ENCODE measurements at places on chromosomes 2 and 18.

GRCh38 chr2:119760956-119761275 is 1.2 kb downstream of the PTPN4 start:
- DNase-seq: no peak

GRCh38 chr18:505483-506122 is 5.1 kb upstream of the COLEC12 start:
- DNase-seq: no peak

GRCh38 chr2:241559323-241560161 is 997 bp downstream of the BOK start:
- peak; percentile 83 for DNase-seq

DNA sequence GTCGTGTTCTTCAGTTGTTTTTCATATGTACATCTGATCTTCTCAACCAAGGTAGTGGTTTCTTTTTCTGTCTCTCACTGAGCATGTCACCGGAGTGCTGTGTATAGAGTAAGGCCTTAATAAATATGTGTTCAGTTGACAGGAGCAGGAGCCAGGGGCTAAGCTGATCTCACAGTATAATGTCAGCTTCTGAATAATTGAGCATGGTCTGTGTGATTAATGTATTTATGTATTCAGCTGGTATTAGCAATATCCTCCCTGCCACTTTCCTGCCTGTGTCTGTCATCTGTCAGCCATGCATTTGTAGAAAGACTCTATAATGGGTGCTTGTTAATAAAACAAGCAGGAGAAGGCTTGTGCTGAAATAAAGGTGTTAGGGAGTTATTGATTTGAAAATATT is 198.9 kb downstream of the ADCYAP1 start:
- no peak for DNase-seq

- no peak for DNase-seq
These were observed 413.6 kb upstream of the TCF4 start for GRCh38 chr18:56001576-56001975.

DNA sequence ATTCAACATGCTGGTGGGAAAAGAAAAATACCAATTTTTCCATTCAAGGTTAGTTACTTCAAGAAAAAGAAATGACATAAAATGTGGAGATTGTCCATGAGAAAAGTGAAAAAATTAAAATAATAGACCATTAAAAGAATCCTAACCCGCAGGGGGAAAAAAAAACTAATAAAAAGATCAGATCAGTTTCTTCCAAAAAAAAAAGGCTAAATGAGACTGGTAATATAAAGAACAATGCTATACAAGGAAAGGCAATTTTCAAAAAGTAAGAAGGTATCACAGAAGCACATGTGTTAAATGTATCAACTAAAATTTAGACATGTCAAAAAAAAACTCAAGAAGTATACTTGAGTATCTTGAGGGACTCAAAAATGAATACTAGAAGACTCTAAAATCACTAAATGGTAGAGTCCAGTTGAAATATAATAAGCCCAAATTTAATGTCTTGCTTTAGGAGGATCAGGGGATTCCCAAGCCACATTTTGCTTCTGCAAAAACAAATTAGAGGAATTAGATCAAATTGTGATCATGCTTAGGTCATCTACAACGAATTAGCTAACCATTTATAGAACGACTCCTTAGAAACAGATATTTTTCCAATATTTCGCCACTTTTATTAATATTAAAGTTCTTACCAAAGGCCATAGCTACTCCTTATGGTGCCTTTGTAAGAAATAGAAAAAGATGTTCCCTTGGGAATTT is 35.8 kb upstream of the GLS start:
- DNase-seq: no peak

GRCh38 chr18:40431071-40431985 is 1523.7 kb upstream of the PIK3C3 start:
- DNase-seq: no peak

- DNase-seq: no peak
These were observed 10.4 kb downstream of the MAB21L4 start for GRCh38 chr2:240885566-240885965.

DNA sequence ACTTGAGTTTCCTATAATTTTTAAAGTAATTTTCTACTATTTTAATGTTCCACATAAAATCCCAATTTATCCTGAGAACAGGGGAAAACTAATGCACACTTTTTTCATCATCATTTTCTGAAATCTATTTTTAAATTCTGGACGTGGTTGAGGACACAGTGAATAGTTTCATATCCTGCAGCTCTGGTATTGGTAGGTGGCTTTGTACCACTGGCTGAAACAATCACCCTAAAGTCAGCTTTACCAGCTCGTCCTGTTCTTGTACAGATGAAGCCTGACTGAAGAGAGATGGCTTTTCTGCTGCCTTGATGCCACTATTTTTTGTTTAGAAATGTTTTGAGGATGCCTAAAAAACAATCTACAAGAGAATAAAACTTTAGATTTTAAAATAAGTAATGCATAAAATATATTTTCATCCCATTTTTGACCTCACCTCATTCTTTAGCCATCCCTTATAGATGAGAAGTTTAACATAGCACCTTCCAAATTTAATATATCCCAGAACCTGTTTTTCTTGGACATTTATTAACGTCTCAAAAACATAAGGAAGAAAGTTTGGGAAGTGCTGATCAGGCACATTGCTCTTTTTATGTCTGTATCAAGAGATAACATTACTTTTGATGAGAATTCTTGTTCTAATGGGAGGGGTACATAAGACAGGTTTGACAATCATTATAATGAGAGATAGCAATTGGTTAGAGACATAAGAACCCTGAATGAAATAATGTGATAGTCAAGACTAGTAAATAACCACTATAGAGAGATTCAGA is 80.9 kb downstream of the GALNT1 start:
- DNase-seq: no peak

GRCh38 chr18:48877941-48878340 is 72.8 kb downstream of the SMAD7 start:
- no peak for DNase-seq

DNA sequence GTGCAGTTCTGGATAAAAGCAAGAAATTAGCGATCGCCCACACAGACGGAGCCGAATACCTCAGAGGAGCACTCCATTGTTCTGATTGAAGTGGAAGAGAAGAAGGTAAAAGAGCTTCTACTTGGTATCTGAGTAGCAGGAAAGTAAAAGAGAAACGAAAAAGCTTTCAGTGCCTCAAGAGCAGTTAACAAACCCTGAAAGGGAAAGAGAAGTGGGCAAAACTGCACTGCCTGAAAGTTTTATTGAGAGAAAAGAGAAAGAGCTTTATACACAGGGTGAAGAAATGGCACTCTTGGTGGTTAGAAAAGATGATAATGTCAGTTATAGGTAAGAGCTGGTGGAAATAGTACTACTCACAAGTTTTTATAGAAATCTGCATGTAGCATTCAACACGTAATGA is 192.8 kb downstream of the CDCA7 start:
- DNase-seq: no peak

DNA sequence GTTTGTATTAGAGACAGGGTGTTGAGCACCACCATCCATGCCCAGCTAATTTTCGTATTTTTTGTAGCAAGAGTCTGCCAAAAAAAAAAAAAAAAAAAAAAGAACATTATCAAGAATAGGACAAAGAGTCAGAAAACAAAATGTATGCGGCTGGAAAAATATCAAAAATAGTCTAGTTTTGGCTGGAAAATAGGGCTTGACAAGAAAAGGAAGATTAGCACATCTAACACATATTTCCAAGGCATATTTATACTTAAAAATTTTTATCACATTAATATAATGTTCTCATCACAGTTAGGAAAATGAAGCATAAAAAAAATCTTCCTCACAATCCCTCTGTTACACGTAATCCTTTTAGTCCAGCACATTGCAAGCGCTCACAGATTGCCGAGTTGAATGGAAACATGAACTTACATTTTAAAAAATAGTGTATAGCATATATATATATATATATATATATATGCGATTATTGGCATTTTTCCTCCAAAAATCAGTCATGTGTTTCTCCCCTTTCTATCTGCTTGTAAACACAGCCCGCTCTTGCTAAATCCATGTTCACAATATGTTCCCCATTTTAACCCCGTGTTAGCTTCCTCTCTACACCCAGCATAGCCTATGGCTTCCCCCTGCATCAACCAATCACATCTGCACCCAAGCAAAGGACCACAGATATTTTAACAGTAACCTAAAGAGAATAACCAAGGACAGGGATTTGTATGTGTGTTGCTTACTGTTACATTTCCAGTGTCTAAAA is 183.0 kb downstream of the AFF3 start:
- no peak for DNase-seq

DNA sequence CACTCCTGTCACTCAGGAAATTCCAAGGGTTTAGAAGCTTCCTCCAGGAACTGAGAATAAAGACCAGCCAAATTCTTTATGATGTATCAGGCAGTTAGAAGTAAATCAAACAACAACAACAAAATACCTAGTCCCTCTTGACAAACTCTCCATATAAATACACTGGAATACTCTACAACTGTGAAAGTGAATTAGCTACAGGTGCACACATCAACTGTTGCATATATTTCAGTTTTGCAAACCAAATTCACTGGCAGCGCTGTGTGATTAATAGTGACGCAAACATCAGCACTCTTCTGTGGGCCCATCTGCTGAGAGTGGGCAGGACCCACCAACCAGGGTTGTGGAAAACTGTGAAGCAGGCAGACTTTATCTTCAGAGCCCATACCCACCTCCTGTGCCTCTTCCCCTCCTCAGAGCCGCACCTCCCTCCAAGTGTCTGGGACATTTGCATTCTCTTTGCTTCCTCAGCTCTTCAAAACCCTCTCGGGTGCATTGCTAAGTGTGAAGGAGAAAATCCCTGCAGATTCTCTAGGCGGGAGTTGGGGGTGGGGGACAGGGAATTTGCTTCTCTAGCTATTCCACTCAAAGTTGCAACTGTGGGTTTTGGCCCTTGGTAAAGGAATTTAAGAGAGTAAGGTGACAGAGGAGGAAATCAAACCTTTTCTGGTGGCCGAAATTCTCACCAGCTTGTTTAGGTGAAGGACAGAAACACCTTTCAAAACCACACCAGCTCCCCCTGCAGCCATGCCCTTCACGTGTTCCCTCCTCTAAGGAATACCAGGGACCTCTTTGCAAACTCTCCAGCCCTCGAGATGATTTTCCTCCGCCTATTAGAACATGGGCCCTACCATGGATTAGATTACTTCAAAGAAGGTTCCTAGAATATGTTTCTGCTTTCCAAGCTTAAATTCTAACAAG is 119.3 kb downstream of the MRO start:
- no peak for DNase-seq

GRCh38 chr2:117519721-117520120 is 294.8 kb upstream of the DDX18 start:
- no peak for DNase-seq

DNA sequence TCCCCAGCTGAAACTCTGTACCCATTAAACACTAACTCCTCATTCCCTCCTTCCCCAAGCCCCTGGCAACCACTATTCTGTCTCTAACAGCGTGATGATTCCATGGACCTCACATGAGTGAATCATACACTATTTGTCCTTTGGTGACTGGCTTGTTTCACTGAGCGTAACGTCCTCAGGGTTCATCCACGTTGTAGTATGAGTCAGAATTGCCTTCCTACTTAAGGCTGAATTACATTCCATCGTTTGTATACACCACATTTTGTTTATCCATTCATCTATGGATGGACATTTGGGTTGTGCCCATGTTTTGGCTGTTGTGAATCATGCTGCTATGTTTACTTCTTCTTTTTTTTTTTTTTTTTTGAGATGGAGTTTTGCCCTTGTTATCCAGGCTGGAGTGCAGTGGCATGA is 19.6 kb upstream of the CABLES1 start:
- no peak for DNase-seq

DNA sequence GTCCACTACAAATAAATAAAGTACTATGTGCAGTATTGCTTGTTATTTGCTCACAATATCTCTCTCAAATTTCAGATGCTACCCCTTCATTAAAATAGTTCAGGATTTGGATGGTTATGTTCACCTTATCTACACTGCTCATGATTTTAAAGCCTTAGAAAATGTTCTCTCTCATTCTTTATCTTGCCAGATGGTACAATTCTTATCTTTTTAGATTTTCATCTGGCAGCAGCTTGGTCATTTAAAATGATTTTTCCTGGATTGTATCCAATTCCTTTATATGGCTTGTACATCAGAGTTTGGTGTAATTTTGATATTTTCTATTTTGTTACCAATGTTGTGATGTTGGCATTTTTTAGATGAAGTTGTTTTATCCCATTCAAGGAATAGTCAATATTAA is 10.1 kb upstream of the ADAM23 start:
- no peak for DNase-seq

DNA sequence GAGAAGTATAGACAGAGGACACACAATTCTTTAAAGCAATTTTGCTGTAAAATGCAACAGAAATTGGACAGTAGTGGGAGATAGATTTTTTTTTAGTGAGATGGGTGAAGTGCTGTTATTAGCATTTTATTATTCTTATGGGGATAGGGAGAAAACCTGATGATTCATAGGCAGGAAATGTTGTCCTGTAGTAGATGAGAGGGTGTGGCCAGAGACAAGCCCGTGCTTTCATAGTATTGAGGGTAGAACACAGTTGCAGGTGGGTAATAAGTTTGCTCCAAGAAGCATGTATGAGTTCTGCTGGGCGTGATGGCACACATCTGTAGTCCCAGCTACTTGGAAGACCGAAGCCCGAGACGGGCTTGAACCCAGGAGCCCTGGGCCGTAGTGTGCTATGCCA is 128.3 kb upstream of the ARHGAP28 start:
- DNase-seq: no peak

- no peak for DNase-seq
These were observed 51.1 kb downstream of the RNF152 start for GRCh38 chr18:61841706-61842105.

DNA sequence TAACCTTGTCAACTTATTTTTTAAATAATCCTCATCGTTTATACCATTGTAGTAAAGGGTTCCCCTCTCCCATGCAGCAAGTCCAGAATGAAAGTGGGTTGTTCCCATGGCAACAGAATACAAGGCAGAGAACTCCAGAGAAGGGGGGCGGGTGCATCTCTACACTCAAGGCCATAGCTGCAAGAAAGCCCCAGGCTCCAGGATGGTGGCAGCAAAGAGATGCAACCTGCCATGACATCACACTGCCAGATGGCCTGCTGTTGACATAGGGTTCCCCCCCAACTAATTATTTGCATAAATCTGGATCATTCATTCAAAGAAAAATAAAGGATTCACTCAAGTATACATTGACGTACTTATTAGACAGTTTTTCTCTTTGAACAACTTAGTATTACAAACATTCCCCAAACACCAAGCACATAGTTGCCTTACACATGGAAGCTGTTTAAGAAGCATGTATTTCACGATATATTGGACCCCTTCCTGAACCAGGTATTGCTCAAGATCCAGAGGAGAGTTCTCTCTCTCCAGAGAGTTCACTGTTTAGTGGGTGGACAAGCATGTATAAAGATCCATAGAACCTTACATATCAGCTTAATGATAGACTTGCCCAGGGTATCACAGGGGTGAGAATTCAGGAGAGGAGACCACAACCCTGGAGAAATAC is 87.4 kb upstream of the KLF7 start:
- DNase-seq: no peak

GRCh38 chr2:10966741-10967140 is 55.0 kb downstream of the KCNF1 start:
- no peak for DNase-seq

- no peak for DNase-seq
These were observed 271.3 kb downstream of the CYRIA start for GRCh38 chr2:16394072-16394985.

All from amygdala (tissue), 56 donors.